ENCODE measurements at places on chromosomes 13 and 19.

DNA sequence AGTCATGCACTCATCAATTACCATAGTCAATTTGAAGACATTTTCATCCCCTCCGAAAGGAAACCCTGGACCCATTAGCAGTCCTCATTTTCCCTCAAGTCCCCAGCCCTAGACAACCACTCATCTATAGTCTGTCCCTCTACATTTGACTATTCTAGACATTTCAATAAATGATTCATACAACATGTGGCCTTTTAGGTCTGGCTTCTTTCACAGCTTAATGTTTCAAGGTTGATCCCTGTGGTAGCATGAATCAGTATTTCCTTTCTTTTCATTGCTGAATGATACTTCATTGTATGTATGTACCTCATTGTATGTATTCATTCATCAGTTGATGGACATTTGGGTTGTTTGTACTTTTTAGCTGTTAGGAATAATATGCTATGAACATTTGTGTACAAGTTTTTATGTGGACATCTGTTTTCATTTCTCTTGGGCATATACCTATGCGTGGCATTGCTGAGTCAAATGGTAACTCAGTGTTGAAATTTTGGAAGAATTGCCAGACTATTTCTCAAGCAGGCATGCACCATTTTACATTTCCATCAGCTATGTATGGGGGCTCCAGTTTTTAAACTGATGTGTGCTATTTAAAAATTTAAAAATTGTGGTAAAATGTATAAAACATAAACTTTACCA lies 18.4 kb downstream of the SPATA13 start:
- DNase-seq = no peak

GRCh38 chr13:31042481-31043165 lies 110.2 kb downstream of the TEX26 start:
- no peak for DNase-seq

DNA sequence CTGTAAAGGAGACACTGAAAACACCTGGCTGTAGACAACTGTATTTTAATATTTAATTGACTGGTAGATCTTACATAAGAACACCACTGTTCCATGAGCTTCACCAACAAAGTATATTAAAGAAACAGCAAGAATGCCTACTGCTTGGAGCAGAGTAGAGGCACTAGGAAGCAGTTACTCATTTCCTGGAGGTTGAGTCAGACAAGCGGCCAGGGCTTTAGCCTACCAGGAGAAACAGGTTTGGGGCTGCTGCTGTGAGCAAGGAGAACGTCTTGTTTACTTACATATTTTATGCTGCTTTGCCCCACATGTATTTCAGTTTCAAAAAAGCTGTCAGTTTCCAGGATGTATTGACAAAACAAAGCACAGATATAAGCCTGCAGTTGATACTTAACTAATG lies 33.4 kb downstream of the ALG5 start:
- DNase-seq = no peak

- DNase-seq = no peak
Observed at GRCh38 chr19:1868971-1869370, 5.6 kb upstream of the KLF16 start.

GRCh38 chr19:13917888-13918406 lies 11.9 kb downstream of the CC2D1A start:
- DNase-seq = no peak

DNA sequence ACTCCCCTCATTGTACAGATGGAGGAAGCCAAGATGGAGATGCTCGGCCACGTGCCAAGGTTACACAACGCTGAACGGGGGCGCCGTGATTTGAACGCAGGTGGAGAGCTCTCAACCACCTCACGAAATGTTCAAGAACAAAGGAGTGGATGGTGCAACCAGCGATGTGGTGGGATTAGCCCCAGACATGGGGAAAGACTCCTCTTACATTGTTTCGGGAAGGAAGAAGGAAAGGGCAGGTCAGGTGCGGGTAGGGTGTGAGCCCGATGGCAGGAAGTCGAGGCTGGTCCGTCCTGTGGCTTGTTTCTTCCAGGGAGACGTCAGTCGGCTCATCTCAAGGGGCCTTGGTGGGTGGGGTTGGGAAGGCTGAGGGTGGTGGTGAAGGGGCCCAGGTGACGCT lies 7.1 kb upstream of the KLK14 start:
- DNase-seq = no peak

GRCh38 chr19:47723581-47723940 lies 10.3 kb downstream of the EHD2 start:
- DNase-seq = no peak

- DNase-seq = no peak
Observed at GRCh38 chr19:33481863-33482262, 39.7 kb downstream of the PEPD start.

DNA sequence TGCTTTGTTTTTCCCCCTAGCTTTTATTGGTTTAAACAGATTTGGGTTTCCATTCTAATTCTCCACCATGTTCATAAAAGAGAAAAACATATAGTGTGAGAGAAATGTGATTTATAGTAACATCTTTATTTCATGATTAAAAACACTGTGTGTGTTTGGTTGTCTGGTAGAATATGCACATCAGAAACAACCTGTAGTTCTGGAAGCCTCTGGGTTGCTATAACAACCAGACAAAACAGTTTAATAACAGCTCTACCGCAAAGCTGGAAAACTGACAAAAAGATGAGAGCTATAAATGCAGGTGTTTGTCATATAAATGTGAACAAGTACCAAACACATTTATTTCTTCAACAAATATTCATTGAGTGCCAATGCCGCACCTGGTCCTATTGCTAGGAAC lies 9.8 kb downstream of the KBTBD6 start:
- DNase-seq = no peak

DNA sequence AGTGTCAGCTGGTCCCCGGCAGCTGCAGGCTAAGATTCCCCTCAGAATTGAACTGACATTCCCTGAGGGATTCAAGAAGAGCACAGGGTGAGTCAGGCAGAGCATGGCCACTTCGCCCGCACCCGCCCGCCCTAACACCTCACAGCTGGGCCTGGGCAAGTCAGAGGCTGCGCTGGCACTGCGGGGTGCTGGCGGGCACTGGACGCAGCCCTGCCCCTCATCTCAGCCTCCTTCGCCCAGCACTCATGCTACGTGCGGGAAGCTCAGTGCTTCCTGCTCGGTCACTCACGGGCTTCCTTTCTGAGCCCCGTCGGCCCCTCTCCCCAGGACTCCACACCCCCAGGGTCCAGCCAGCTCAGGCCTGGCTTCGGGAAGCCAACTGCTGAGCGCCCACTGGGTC lies 56.9 kb downstream of the MLLT1 start:
- no peak for DNase-seq

DNA sequence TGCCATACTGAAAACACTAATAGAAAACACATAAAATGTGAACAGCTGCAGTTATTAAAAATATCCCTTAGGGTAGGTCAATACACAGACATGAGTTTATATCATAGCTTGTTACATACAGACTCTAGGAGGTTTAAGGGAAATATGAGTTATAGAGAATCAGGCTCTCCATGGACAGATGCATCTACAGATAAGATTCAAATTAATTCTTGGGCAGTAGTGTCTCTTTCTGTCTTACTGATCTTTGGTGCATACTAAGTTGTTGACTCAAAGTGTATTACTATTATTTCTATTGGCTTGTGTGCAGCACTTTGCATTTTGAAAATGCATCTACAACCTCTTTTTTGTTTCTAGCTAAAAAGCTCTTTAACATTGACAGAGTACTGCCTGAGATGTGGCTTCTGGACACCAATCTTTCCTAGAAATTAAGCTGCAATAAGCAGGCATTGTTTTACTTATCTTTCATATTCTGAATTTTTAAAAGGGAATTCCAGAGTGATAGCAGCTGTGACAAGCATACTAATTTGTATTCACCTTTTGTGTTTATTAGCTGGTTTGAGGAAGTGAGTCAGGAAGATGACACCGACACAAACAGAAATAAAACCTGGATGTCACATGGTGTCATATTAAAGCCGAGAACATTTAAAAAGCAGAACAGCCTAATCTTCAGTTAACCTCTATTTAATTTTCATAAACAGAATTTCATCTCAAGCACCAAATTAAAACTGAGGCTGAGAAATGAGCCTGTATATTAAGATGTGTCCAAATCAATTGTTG lies 399.0 kb downstream of the PCDH9 start:
- no peak for DNase-seq

DNA sequence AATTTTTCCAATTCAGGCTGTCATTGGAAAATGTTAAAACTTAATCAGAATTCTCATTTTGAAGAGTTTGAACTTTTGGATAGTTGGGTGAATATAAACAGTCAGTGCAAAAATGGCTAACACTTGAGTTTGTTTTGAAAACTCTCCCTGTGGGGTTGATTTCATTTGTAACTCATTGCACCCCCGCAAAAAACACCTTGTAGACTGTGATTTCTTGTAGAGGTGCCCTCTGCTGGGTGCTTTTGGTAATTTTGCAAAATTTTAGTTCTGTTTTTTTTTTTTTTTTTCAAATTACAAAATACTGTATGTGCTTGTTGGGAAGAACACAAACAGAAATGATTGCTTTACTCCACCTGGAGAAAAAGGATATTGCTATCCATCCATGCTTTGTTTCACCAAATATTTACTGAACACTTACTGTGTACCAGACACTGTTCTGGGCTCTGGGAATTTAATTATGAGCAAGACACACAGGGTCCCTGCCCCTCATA lies 28.2 kb upstream of the GPI start:
- no peak for DNase-seq

- no peak for DNase-seq
Observed at GRCh38 chr19:56193981-56194640, 3.5 kb downstream of the ZSCAN5B start.

- no peak for DNase-seq
Observed at GRCh38 chr13:94860981-94861407, 148.6 kb upstream of the SOX21 start.

DNA sequence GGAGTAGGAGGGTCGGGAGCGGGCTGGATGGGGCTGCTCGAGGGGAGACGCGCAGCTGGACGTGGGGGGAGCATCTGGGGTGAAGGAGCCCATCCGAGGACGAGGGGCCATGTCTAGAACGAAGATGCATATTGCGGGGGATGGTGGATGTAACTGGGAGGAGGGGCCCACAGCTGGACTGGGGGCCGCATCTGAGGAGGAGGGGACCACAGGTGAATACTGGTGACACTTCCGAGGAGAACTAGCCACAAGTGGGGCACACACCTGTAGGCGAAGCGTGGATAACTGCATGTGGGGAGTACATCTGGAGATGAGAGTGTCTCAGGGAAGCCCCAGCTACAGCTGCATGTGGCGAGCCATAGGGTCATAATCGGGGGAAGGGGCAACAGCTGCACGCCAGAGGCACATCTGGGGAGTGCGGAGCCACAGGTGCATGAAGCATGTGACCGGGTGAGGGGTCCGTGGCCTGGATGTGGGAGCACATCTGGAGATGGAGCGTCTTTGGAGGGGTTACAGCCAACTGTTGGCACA lies 402 bp downstream of the ZSWIM9 start:
- no peak for DNase-seq

DNA sequence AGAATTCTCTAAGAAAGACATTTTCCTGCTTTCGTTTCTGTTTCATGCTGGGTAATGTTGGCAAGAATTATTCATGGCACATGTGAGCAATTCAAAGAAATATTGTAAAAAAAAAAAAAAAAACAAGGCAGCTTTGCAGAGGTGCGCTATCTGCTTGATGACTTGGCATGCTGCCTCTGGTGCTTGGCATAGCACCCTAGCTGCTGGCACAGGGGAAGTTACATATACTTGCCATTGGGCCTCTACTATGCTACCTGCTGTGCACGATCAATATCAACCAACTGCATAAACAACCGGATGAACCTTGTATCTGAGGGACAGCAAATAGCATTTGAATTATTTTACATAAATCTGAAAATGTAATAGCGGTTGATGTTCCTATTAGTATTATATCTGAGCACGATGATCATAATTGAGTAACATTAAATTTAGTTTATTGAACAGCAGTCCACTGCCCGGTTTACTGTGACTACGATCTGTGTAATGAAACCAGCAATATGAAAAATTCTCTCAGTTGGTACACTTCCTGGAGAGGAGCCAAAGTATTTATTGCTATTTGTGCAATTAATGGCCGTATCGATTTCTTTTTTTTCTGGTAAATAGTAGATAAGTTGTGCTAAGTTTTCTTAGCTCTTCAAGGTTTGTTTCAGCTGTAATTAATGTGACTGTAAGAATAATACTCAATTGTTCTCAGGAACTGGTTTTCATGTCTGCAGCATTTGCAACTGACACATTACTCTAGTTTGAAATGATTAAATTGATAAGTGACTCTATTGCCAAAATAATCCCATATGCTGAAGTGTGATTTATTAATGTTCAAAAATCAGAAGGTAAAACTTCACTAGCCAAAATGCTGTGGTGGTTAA lies 717.3 kb downstream of the DACH1 start:
- no peak for DNase-seq

DNA sequence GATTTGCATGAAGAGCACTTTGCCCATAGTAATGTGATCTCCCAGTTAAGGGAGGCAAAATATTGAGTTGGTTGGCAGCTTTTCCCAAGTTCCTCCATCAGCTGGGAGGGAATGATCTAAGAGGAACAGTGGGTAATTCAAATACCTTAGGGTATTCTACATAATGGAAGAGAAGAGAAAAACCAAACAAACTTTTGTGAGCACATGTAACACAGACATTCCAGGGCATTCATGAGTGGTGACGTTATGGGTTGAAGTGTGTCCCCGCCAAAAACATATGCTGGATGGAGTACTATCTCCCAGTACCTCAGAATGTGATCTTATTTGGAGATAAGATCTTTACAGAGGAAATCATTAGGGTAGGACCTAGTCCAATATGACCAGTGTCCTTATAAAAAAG lies 220.1 kb downstream of the FOXO1 start:
- no peak for DNase-seq

DNA sequence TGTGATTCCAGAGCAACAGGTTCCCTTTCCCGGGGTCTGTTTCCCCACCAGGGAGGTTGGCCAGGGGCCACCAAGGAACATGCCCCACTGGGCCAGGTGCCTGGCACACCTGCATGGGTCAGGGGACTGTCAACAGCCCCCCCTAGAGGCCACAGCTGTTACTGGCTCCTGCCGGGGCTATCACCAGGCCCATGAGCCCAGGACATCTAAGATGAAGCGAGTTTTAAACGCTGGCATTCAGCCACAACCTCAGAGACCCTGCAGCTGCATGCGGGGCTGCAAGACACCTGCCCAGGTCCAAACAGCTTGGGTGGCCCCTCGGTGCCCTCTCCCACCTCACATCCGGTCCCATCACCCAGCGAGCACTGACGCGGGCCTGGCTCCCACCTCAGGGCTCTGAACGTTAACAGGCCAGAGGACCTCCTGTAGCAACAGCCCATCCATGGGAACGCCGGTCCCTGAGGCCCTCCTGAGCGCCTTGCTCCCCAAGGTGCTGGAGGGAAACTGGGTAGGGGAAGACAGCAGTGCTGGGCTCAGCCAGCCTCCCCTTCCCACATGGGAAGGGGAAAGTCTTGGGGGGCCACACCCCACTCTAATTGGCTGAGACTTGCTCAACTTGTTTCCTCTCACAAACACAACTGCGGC lies 12.0 kb downstream of the KHSRP start:
- no peak for DNase-seq

DNA sequence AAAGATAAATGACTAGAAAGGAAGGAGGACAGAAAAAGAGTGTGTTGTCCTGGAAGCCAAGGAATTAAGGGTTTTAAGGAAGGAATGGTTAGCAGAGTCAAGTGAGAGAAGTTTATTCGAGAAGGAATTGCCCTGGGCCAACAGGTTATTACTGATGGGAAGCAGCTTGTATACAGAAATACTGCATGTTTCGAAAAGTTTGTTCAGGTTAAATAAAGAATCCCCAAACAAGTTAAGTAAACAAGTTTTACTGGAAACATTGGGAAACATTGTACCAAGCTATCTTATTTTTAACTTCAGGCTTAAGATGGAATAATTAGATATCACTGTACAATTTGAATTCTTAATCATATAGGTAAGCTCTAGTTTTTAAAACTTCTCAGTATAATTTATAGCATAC lies 28.2 kb upstream of the FBXL3 start:
- no peak for DNase-seq

GRCh38 chr13:50908371-50908770 lies 1.2 kb upstream of the RNASEH2B start:
- no peak for DNase-seq

All from globus pallidus (tissue), 1 donor.